Lung (tissue), 17 donors: ENCODE measurements at places on chromosomes 2 and 18.
A peak's percentile ranks its signal among the peaks of the same experiment; 100 is the strongest.

GRCh38 chr18:9643549-9643948 is 29.2 kb upstream of the PPP4R1 start:
- peak; percentile 92 for DNase-seq
- peaks cover 1% of the 10 kb centered on the region for H3K4me1 ChIP-seq
- H3K27me3 ChIP-seq = no peaks in the 10 kb centered on the region
- H3K36me3 ChIP-seq = no peaks in the 10 kb centered on the region
- no peak overlapping the region for H3K27ac ChIP-seq
- H3K4me3 ChIP-seq = no peak overlapping the region

GRCh38 chr2:127968610-127969339 is 59.1 kb downstream of the SAP130 start:
- no peaks in the 10 kb centered on the region for H3K27me3 ChIP-seq
- no peak overlapping the region for H3K4me3 ChIP-seq
- no peak overlapping the region for H3K27ac ChIP-seq
- no peaks in the 10 kb centered on the region for H3K4me1 ChIP-seq
- peaks cover 14% of the 10 kb centered on the region for H3K36me3 ChIP-seq

DNA sequence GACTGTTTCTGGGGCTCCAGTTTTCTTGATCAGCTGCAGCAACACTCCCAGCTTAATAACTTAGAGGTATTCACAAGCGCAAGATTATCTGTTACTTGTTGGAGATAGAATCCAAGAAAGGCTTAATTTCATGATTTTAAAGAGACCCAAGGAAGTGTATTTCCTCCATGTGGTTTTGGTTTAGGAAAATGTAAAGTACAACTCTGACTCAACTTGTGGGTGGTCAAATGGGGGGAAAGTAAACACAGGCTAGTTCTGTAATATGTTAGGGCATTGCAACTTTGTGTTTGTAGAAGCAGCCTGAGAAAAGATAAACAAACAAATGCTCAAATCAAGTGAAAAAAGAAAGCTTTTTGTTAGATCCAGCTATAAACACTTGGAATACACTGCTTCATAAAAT is 90.1 kb upstream of the COL3A1 start:
- H3K4me1 ChIP-seq = peaks cover 18% of the 10 kb centered on the region
- H3K27me3 ChIP-seq = no peaks in the 10 kb centered on the region
- H3K27ac ChIP-seq = no peak overlapping the region

DNA sequence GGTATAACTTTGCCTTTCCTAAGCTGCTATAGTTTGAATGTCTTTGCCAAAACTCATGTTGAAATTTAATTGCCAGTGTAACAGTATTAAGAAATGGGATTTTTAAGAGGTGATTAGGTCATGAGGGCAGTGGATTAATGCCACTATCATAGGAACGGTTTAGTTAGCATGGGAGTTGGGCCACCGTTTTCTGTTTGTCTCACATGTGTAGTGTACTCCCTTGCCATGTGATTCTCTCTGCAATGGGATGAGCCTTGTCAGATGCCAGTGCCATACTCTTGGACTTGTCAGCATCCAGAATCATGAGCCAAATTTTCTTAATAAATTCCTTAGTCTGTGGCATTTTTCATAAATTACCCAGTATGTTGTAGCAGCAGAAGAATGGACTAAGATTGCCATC is 388.9 kb upstream of the RGPD4 start:
- H3K36me3 ChIP-seq = no peaks in the 10 kb centered on the region
- no peaks in the 10 kb centered on the region for H3K4me1 ChIP-seq
- no peak overlapping the region for H3K4me3 ChIP-seq
- H3K27me3 ChIP-seq = no peaks in the 10 kb centered on the region
- no peak overlapping the region for H3K27ac ChIP-seq

DNA sequence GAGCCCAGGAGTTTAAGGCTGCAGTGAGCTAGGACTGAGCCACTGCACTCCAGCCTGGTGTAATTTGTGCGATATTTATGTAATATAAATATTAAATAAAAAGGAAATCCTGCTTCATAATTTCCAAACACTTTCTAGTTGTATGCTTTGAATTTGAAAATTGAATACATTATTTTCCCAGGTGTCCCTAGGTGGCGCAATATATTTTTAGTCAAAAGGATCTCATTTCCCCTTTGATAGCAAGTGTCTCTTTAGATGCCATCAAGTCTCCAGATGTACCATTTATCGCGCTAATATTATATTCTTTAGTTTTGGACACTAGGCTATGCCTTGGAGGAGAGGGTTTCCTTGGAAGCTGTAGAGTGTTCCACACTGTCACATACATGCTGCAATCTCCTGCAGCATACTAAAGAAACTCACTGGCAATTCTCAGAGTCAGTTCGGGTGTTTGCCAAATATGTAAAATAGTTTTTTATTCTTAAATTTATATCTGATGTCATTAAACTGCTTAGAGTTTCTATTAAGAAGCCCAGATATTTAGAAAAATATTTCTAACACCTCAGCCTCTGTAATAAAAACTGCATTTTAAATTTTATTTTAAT is 5.6 kb upstream of the WDR7 start:
- no peak overlapping the region for H3K27ac ChIP-seq
- peak; percentile 16 for DNase-seq
- no peaks in the 10 kb centered on the region for H3K27me3 ChIP-seq
- no peak overlapping the region for H3K4me3 ChIP-seq
- H3K36me3 ChIP-seq = no peaks in the 10 kb centered on the region
- H3K4me1 ChIP-seq = no peaks in the 10 kb centered on the region

- H3K4me1 ChIP-seq = no peaks in the 10 kb centered on the region
- no peaks in the 10 kb centered on the region for H3K36me3 ChIP-seq
- H3K4me3 ChIP-seq = no peak overlapping the region
These were observed 46.9 kb upstream of the UBXN4 start for GRCh38 chr2:135694711-135695110.

DNA sequence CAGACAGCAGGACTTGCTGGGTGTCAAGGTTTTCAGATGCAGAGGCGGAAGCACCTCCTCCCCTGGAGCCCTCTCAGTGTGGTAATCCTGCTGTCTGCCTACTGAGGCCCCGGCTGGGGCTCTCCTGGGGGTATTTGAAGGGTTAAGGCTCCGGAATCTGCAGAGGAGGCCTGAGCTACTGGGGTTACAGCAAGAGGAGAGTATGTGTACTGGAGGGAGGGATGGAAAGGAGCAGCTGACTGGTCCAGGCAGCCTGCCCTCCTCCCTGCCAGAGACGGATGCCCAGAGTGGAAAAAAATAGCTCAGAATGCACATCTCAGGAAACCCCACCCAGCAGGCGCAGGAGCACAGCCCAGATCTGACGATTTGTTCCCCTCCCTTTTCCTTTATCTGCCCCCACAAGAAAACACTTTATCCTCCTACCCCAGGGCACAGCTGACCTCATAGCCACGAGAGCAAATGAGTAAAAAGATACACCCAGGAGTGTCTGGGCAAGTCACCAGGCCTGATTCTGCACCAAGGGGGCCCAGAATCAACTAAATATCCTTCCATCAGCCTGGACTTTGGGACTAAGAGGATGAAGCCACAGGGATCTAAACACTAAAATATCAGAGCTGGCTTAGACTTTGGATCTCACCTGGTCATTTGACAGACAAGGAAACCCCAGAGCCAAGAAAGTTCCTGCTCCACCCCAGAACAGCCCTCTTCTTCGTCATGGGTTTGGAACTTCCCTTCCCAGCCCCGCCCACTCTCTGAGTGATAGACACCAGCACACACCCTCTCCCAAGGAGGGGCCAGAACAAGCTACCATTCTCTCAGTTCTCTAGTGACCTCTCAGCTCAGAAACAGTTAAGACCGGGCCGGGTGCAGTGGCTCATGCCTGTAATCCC is 5.5 kb downstream of the TMBIM1 start:
- H3K27ac ChIP-seq = peak overlapping the region; percentile 98
- no peaks in the 10 kb centered on the region for H3K27me3 ChIP-seq
- H3K4me1 ChIP-seq = peaks cover 32% of the 10 kb centered on the region
- H3K4me3 ChIP-seq = peak overlapping the region; percentile 8
- no peaks in the 10 kb centered on the region for H3K36me3 ChIP-seq
- DNase-seq = peak; percentile 83

GRCh38 chr2:205728366-205728765 is 46.1 kb downstream of the NRP2 start:
- H3K27ac ChIP-seq = no peak overlapping the region
- H3K27me3 ChIP-seq = no peaks in the 10 kb centered on the region
- H3K4me3 ChIP-seq = no peak overlapping the region
- DNase-seq = no peak
- peaks cover 37% of the 10 kb centered on the region for H3K36me3 ChIP-seq

DNA sequence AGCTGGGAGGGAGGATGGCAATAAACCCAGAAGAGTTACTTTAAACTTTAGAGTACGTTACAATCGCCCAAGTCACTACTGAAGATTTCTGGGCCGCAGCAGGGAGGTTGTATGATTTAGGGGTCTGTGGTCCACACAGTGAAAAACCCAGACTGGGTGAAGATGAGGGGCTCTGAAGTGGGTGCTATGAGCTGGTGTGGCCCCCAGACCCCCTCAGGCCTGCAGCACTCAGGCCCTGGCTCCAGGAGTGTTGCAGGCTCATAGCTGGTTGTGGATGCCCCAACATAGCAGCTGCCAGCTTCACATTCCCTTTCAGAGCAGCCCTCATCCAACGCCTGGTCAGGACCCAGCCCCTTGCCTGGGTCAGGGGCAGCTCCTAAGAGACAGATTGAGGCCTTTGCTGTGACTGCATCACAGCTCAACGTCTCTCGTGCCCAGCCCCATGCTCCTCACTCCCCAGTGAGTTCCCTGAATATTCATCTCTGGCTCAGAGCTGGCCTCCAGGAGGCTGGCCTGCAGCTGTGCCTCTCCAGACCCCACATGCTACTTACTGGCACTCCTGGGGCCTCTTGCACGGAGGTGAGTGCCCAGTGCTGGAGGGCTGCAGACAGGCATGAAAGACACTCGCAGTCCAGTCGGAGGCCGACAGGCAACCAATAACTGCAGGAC is 94.5 kb upstream of the MYCN start:
- H3K27me3 ChIP-seq = no peaks in the 10 kb centered on the region
- no peak overlapping the region for H3K4me3 ChIP-seq
- H3K27ac ChIP-seq = no peak overlapping the region
- no peak for DNase-seq

GRCh38 chr2:59745085-59745484 is 808.4 kb downstream of the BCL11A start:
- no peak overlapping the region for H3K4me3 ChIP-seq
- H3K4me1 ChIP-seq = no peaks in the 10 kb centered on the region
- H3K27ac ChIP-seq = no peak overlapping the region
- H3K27me3 ChIP-seq = no peaks in the 10 kb centered on the region
- DNase-seq = no peak
- H3K36me3 ChIP-seq = no peaks in the 10 kb centered on the region

GRCh38 chr2:120722568-120723421 is 12.9 kb upstream of the GLI2 start:
- H3K4me3 ChIP-seq = no peak overlapping the region
- no peaks in the 10 kb centered on the region for H3K36me3 ChIP-seq
- H3K27ac ChIP-seq = no peak overlapping the region
- H3K4me1 ChIP-seq = no peaks in the 10 kb centered on the region
- DNase-seq = peak; percentile 48
- no peaks in the 10 kb centered on the region for H3K27me3 ChIP-seq

GRCh38 chr2:121502246-121502645 is 28.4 kb upstream of the RNU4ATAC start:
- no peak overlapping the region for H3K27ac ChIP-seq
- H3K4me1 ChIP-seq = peaks cover 2% of the 10 kb centered on the region
- H3K27me3 ChIP-seq = no peaks in the 10 kb centered on the region
- DNase-seq = no peak
- H3K4me3 ChIP-seq = no peak overlapping the region
- H3K36me3 ChIP-seq = peaks cover 29% of the 10 kb centered on the region

GRCh38 chr18:61333746-61334490 is 688 bp downstream of the CDH20 start:
- no peaks in the 10 kb centered on the region for H3K4me1 ChIP-seq
- no peak overlapping the region for H3K4me3 ChIP-seq
- no peak for DNase-seq
- peaks cover 11% of the 10 kb centered on the region for H3K27me3 ChIP-seq

DNA sequence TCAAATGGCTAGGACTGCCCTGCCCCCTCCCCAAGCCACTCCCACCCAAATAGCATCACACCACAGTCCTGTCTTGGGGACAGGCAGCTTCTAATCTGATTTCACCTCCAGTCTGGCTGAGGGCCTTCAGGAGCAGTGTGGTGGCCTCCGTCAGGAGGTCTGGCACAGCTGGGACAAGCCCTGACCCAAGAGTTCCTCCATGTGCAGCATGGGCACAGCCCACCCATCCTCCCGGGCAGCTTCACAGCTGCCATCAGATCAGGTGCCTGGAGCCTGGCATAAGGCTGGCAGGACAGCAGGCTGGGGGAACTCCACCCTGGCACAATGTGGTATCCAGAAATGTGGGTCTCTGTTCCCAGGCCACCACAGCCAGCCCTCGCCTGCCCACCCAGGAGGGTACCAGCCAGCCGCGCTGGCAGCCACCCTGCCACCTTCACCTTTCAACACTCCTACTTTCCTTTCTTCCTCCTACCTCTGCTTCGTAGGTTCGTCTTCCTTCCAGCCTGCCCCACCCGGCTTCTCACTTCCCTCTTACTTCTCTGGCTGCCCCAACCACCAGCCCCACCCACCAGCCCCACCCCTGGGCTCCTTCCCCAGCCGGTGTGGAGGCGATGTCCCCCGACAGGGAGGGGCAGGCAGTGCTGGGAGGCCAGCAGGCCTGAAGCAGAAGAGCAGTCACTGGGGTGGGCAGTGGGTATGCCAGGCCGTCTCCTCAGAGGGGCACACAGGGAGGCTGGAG is at the start of gene CAPG:
Gene CAPG (minus strand): TSS at position 522 of the 739 bp plus-strand sequence. CDS start 8,221 bp downstream, outside the sequence.
- H3K27ac ChIP-seq = peak within 1 kb of the TSS; percentile 75
- no peak for DNase-seq
- no peaks in the 10 kb centered on the region for H3K36me3 ChIP-seq

- no peak overlapping the region for H3K4me3 ChIP-seq
- no peak for DNase-seq
- no peaks in the 10 kb centered on the region for H3K27me3 ChIP-seq
- H3K36me3 ChIP-seq = no peaks in the 10 kb centered on the region
- H3K4me1 ChIP-seq = peaks cover 22% of the 10 kb centered on the region
These were observed 245.9 kb downstream of the AGPS start for GRCh38 chr2:177638507-177638906.

- no peak for DNase-seq
- no peak overlapping the region for H3K4me3 ChIP-seq
- H3K36me3 ChIP-seq = peaks cover 11% of the 10 kb centered on the region
- H3K4me1 ChIP-seq = no peaks in the 10 kb centered on the region
- H3K27ac ChIP-seq = no peak overlapping the region
These were observed 17.6 kb downstream of the MYL12B start for GRCh38 chr18:3279201-3280185.

DNA sequence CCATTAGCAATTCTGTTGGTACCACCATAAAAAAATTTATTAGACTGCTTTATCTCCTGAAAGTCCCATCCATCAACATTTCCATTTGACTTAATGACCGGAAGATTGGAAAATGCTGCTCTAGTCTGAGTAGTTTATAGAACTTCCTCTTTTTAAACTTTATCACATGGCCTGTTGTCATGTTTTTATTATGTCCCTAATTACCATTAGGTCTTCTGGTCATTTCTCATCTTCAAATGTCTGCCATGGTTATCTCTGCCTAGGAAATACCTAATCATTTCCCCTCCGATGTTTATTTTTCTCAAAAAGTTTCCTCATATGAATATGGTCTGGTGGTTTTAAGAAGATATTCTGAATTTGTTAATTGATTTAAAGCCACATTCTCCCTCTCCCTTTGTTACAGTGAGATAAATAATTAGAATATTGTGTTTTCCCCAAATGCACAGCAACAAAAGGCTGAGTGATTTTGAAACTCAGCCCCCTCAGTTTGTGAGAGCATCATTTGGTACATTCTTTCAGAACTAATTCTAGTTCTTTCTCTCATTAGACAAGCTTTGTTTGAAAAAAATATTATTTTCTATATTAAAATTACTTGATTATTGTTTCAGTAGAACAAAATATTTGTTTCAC is 317.1 kb upstream of the ST6GAL2 start:
- no peak overlapping the region for H3K27ac ChIP-seq
- no peaks in the 10 kb centered on the region for H3K27me3 ChIP-seq
- no peaks in the 10 kb centered on the region for H3K36me3 ChIP-seq
- H3K4me1 ChIP-seq = no peaks in the 10 kb centered on the region
- no peak overlapping the region for H3K4me3 ChIP-seq
- DNase-seq = no peak
